Stimulated activated effector memory CD8-positive, alpha-beta T cell treated with anti-CD3 and anti-CD28 coated beads, Interleukin-12 subunit alpha, Interleukin-12 subunit beta, amount 100 ng/mL, for 72 hours (primary cell): ENCODE measurements at places on chromosomes 12 and 14.
A peak's percentile ranks its signal among the peaks of the same experiment; 100 is the strongest.

DNA sequence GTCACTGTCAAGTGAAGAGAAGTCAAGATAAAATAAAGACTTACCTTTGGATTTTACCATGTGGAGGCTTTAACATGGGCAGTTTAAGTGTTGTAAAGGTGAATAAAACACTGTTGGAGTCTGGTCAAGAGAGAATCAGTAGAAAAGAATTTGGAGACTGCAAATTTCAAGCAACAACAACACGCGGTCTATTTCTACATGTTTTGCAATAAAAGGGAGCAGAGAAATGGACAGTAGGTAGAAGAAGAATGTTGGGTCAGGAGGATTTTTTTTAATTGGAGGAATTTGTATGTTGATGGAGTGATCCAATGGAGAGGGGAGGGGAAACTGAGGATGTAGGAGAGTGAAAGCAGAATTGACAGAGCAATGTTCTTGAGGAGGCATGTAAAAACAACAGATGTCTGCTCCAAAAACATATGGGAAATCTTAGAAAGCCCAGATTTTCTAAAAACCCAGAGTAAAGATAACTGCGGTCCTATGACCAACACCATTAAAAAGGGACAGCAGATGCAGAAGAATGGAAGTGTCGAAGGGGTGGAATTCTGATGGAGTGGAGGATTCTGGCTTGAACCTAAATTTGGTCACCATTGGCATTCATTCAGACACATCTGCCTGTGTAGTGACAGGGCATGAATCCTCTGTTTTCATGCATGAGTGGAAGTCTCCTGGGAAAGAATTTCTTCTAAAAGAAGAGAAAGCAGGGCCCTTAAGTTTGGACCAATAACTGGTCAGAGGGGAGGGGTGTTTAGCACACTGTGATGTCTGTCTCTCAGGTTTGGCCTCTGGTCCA, 68.0 kb upstream of the OSBPL8 start:
- DNase-seq: no peak

GRCh38 chr14:23076785-23077408, 18.0 kb downstream of the ACIN1 start:
- no peak for DNase-seq

DNA sequence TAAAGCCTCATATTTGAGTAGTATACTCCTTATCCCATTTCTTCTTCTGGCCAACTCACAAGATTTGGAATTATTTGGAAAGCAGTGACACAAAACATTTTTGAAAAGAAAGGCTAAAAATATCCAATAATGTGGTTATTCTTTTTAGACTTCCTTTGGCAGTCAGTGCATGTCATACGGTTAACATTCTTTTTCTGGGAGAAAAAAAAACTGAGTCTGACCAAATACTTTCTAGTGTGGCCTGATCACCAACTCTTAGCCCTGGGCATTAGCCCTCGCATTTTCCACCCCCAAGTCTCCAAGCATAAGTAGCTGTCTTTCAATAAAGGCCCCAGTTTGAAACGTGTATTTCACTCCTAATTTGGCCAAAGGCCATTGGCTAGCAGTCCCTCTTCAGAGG, 5.9 kb downstream of the RASSF3 start:
- no peak for DNase-seq

GRCh38 chr14:48333221-48333920, 658.0 kb upstream of the MDGA2 start:
- no peak for DNase-seq

- no peak for DNase-seq
Observed at GRCh38 chr12:69991690-69992288, 166.8 kb downstream of the MYRFL start.

DNA sequence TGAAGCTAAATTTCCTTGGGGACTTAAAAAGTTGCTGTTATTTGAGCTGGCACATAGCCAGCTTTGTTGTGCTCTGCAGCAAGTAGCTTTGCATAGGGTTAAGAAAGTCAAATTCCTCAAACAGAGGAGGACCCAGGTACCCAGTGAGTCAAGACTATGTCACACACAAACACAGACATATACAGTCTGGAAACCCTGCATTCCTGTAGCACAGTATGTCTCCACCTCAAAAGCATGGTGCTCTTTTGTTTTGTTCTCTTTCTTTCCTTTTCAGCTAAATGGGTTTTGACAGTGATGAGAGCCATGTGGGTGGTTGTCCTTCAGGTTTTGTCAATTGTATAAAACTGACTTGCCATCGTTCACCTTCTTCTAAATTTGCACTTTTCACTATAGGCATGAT, 179.6 kb upstream of the DIO2 start:
- no peak for DNase-seq

- no peak for DNase-seq
Observed at GRCh38 chr12:79717006-79717405, 26.2 kb upstream of the PAWR start.

- DNase-seq: peak; percentile 66
Observed at GRCh38 chr14:31208546-31209424, 1.2 kb upstream of the HECTD1 start.

DNA sequence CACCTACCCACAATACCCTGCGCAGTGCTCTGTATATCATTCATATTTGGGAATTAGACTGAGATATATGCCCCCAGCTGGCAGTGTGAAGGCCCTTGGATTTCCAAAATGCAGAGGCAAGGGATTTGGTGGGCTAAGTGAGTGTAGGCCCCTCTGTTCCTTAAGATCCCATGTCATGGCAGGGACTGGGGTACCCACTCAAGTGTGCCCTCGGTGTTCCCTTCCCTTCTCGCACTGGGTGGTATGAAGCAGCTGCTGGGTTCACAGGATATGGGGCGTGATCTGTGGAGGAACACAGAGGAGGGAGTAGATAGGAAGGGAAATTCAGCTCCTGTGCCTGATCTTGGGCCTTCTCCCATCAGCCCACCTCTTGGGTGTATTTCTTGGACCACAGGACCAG, 63.1 kb upstream of the VASH1 start:
- DNase-seq: no peak

DNA sequence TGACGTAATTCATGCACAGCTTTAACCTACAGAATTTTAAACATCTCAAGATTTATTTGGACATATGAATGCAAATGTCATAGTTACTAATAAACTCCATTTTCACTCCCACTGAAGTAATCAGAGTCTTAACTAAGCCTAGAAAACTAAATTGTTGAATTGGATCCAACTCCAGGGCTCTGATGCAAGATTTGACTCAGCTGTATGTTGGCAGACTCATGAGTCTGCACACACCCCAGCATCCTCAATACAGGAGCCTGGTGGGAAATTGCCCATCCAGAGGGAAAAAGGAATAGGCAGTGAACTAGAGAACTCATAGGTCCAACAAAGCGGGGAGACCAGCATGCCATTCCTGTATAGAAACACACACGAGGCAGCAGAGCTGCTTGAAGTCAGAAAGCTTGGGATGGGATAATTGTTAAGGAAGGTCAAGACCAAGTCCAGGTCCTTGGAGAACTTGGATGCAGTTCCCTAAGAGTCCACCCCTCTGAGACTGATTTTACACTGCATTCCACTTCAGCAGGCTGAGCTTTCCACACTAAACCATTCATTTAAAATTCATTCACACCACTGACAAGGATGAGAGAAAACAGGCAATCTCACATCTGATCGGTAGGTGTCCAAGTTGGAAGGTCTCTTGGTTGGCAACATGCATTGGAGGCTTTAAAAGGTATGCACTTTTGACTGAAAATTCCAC, 14.4 kb downstream of the TMTC1 start:
- DNase-seq: no peak

- DNase-seq: no peak
Observed at GRCh38 chr12:16119618-16120415, 157.7 kb downstream of the SLC15A5 start.

GRCh38 chr14:77926942-77927341, 127.0 kb downstream of the ADCK1 start:
- DNase-seq: no peak

GRCh38 chr12:14618983-14619382, 51.3 kb upstream of the PLBD1 start:
- DNase-seq: no peak

- DNase-seq: no peak
Observed at GRCh38 chr12:98578392-98578791, 15.1 kb upstream of the SLC25A3 start.

DNA sequence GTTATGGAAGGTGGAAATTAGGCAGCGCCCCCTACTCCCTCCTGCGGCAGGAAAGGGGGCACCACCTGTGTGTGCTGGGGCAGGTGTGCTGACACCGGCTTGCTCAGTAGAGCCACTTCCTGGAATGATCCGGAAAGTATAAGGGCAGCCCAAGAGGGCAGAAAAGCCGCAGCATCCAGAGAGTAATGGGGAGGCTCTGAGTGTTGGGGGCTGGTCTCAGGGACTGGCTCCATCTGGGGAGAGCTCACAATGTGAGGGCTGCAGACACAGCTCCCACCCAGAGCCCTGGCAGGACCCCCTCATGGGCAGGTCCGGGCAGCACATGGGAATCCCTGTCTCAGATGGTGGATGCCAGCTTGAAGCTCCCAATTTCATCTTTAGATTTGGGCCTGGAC, 187.6 kb upstream of the C14orf180 start:
- no peak for DNase-seq

DNA sequence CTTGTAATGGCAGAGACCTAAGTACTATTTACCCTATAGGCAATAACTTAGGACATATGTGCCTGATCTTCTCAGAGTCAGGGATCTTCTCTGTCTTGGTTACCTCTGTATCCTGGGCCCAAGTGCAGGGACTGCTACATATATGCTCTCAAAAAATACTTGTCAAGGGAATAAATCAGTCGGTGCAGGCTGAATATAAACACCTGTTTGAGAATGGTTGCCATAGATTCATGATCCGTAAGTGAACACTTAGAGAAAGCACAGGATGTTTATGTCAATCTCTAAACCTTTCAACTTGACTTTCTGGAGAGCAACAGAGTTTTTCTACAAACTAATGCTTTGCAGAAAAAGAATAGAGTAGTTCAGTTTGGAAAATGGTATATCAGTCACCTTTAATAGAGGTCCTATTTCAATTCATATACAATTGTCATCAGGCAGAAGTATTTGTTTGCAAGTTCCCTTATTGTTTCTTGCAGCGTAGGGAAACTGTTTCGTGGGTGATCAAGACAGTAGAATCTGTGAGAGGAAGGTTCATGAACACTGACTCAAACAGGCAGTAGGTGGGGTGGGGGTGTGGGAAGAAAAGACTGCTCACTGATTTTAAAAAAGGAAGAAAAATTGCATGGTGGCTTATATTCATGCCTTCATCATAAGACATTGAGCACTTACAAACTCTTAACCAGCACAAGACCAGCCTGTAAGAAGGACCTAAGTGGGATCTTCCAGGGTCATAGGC, 6.0 kb upstream of the UBE2N start:
- no peak for DNase-seq

- no peak for DNase-seq
Observed at GRCh38 chr12:18799561-18799960, 61.6 kb downstream of the CAPZA3 start.

DNA sequence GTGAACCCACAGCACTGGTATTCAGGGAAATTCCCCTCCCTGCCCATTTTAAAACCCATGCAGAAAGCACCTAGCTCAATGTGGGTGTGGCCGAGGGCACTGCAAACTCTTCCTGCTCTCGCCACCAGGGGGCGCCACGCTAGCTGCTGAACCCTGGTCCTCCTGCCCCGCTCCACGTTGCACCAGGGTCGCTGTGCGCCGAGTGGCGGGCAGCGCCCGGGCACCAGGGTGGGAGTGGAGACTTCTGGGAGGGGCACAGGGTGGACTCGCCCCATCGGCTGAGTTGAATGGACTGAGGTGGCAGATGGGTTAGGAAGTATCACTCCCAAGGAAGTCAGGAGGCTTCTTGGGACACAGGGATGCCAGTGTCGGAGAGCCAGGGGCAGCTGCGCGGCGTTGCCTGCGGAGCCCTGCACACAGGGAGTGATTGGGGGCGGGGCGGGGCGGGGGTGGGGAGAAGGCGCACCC, 48.1 kb upstream of the BCL11B start:
- peak; percentile 85 for DNase-seq

GRCh38 chr14:87461704-87462103, 531.3 kb downstream of the GALC start:
- DNase-seq: no peak

- DNase-seq: no peak
Observed at GRCh38 chr12:69095765-69096477, 143.4 kb upstream of the CPSF6 start.

DNA sequence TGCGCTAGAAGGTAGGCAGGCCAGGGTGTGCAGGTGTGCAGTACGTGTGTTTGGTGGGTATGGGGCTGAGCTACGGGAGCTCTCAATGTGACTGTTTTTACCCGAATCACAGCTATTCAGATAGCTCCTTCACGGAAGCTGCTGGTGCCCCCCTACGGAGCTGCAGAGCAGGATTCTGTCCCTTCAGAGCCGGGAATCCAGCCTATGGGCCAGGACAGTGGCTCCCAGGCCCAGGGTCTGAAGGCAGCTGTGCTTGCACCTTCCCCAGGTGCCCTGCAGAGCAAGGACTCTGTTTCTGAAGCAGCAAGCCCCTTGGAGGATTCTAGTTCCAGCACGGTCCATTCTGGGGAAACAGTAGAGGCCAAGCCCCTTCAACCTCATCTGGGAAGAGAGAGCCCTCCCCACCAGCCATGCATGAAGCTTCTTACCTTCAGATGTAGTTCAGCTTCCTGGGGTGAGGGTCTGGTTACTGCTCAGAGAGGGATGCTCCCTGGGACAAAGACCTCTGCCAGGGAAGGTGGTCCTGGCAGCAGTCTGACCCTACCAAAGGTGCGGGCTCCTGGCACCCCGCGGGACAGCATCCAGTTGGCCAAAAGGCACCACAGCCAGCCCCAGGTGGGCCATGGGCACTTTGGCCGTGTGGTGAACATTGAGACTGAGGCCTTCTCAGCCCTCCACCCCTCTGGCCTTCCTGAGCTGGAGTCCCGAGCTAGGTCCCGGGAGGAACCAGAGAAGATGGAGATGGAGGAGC, 29.1 kb downstream of the PLEKHH1 start:
- DNase-seq: no peak

- DNase-seq: no peak
Observed at GRCh38 chr14:44775248-44775647, 186.5 kb downstream of the KLHL28 start.

- no peak for DNase-seq
Observed at GRCh38 chr12:238736-239398, 23.8 kb downstream of the SLC6A13 start.

DNA sequence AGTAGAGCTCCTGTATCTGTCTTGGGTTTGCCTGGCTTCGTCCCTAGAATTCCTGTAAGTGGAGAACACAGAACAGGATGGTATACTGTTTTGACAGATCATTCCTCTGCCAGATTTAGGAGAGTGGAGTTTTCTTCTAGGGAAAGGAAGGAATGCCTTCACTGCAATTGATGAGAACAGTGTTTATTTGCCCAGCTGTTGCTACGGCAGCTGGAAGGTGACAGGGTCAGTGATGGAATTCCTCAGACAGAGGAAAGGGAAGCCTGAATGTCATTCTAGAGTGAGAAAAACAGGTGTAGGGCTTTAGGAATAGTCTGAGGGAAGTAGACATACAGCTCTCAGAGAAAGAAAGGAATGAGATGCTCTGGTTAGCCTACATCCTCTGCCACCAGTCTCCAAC, 11.7 kb downstream of the CSRNP2 start:
- DNase-seq: no peak

DNA sequence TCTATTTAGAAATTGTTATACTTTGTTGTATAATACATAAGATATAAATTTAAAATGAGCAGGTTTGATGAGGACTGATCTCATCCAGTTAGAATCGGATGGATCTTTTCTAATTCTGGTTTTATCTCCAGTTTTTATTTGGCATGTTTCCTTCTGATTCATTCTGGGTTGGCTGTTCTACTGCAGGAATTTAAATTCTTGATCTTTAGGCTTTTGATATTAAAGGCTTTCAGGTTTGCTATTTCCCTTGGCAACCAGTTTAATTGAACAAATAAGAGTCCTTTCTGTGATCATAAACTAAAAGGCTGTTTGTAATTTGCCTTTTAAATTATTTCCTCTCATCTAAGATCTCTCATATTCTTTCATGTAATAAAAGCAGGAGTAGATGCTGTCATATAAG, 83.4 kb downstream of the PDE6H start:
- no peak for DNase-seq
